Ovary (tissue), 10 donors: ENCODE measurements at places on chromosomes 7 and 10. TPM values are rescaled to one million over a fixed set of nuclear protein-coding genes. Genes with fewer than 3 reads are reported as not detected.

BMPR1A gene
- total RNA-seq, result 77.9 TPM

CPXM2 gene
- total RNA-seq, result 22.1 TPM

AMZ1 gene
- total RNA-seq, result 1.9 TPM

UFSP1 gene
- 3.7 TPM for total RNA-seq

NXPH1 gene
- total RNA-seq, result not detected

DNA sequence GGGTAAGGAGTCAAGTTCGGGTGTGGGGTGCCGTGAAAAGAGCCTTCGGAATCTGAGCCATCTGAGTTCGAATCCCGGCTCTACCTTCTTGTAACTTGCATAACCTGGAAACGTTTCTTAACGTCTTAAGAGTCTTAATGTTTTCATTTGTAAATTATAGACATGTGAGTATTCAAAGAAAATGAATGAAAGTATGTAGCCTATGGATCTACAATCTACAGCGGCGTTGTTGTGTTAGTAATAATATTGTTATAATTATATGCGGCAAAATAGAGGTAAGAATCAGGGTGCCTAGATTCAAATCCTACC, 559 bp downstream of the VTI1A start:
- no peaks in the 10 kb centered on the region for H3K27me3 ChIP-seq
- DNase-seq, result no peak
- peaks cover 5% of the 10 kb centered on the region for H3K4me1 ChIP-seq
- no peak overlapping the region for H3K27ac ChIP-seq

DNA sequence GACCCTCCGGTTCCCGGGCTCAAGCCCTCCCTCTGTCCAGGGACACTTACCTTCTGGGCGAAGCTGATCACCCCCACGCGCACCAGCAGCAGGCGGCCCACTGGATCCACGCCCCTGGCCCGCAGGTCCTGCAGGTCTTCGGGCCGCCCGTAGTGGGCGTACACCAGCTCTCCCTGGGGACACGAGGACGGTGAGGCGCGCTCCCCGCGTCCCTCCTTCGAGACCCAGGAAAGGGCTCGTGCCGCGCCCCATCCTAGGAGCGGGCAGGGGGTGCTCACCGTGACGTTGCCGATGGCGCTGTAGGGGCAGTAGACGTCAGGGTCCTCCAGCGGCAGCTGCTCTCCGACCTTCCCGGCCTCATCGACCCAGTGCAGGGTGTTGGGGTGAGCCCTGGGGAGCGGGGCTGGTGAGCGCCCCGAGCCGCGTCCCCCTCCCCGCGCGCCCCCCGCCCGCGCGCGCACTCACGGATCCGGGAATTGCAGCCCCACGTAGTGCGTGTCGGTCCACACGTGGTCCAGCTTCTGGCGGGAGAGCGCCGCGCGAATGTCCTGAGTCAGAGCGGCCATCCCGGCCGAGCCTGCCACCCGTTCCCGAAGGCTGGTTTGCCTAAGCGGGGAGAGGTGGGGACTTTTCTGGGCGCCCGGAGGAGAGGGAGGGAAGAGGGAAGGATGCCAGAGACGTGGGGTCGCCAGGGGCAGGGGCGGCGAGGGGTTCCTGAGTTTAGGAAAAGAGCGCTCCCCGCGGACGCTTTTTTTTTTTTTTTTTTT, 8.2 kb downstream of the TFR2 start:
- peak; percentile 49 for DNase-seq
- H3K27me3 ChIP-seq, result no peaks in the 10 kb centered on the region
- H3K4me3 ChIP-seq, result peak overlapping the region; percentile 1
- H3K27ac ChIP-seq, result no peak overlapping the region
- peaks cover 8% of the 10 kb centered on the region for H3K4me1 ChIP-seq

DNA sequence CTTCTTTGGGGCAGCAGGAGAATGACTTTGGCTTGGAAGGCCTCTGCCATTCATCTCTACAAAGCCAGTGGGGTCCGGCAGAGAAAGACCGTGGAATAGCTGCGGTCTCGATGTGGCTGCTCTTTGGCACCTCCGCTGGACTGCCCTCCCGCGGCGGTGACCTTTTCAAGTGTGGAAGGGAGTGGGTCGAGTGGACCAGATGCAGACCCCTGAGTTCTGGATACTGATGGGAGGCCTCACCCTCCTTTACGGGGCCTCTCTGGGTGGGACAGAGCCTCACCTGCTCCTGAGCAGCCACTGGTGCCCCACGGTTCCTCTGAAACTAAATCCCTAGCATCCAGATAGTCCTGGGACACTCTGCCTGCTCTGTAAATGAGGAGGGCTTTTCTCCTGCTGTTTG, 113.1 kb downstream of the NT5C2 start:
- no peaks in the 10 kb centered on the region for H3K27me3 ChIP-seq
- H3K4me3 ChIP-seq, result no peak overlapping the region
- H3K27ac ChIP-seq, result no peak overlapping the region
- H3K36me3 ChIP-seq, result no peaks in the 10 kb centered on the region
- H3K4me1 ChIP-seq, result peaks cover 4% of the 10 kb centered on the region

GRCh38 chr7:11232462-11232861, 258.8 kb downstream of the PHF14 start:
- H3K4me3 ChIP-seq, result no peak overlapping the region

DNA sequence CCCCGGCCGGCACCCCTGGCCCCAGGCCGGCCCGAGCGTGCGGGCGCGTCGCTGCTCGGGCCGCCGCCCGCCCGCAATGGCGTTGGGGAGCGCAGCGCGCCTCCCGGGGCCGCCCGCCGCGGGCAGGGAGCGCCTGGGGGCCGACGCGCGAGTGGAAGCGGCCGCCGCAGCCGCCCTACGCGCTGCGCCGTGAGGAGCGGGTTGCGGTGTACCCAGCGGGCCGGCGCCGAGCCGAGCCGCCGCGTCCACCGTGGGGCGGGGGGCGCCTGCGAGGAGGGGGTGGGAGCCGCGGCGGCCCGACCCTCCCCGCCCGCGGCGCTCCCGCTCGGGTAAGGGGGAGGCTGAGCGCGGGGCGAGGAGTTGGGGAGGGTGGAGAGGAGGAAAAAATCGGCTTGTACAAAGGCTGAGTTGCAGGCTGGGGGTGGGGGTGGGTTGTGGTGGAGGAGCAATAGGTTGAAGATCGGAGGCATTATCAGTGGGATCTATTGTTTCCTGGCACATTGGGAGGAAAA, 473 bp downstream of the PPP1R9A start:
- no peaks in the 10 kb centered on the region for H3K36me3 ChIP-seq
- H3K27ac ChIP-seq, result peak overlapping the region; percentile 66
- DNase-seq, result peak; percentile 37
- H3K4me1 ChIP-seq, result peaks cover 3% of the 10 kb centered on the region

DNA sequence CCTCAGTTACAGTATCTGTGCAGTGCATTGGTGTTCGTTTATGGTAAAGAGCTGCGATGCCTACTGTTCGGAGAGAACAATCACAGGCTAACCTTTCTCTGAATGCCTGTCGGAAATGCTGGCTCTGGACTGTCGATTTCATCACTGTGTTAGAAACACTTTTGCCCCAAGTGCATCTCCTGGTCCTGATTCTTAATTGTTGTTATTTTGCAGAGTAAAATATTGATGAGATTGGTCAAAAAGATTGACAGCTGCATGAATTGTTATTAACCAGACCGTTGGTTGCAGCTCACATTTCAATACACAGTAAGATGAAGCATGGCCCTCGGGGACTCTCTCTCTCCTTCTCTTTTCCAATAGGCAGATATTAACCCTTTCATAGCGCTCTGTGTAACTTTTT, 557.4 kb upstream of the ADARB2 start:
- H3K27me3 ChIP-seq, result no peaks in the 10 kb centered on the region
- no peak overlapping the region for H3K27ac ChIP-seq
- H3K36me3 ChIP-seq, result no peaks in the 10 kb centered on the region
- no peak overlapping the region for H3K4me3 ChIP-seq

- no peak for DNase-seq
- H3K27me3 ChIP-seq, result no peaks in the 10 kb centered on the region
- H3K4me1 ChIP-seq, result no peaks in the 10 kb centered on the region
- no peaks in the 10 kb centered on the region for H3K36me3 ChIP-seq
Observed at GRCh38 chr7:132551439-132551838, 24.8 kb downstream of the PLXNA4 start.

GRCh38 chr7:39712751-39713150, 89.4 kb downstream of the RALA start:
- no peaks in the 10 kb centered on the region for H3K4me1 ChIP-seq
- H3K36me3 ChIP-seq, result no peaks in the 10 kb centered on the region
- no peak overlapping the region for H3K27ac ChIP-seq
- no peak overlapping the region for H3K4me3 ChIP-seq
- no peak for DNase-seq

DNA sequence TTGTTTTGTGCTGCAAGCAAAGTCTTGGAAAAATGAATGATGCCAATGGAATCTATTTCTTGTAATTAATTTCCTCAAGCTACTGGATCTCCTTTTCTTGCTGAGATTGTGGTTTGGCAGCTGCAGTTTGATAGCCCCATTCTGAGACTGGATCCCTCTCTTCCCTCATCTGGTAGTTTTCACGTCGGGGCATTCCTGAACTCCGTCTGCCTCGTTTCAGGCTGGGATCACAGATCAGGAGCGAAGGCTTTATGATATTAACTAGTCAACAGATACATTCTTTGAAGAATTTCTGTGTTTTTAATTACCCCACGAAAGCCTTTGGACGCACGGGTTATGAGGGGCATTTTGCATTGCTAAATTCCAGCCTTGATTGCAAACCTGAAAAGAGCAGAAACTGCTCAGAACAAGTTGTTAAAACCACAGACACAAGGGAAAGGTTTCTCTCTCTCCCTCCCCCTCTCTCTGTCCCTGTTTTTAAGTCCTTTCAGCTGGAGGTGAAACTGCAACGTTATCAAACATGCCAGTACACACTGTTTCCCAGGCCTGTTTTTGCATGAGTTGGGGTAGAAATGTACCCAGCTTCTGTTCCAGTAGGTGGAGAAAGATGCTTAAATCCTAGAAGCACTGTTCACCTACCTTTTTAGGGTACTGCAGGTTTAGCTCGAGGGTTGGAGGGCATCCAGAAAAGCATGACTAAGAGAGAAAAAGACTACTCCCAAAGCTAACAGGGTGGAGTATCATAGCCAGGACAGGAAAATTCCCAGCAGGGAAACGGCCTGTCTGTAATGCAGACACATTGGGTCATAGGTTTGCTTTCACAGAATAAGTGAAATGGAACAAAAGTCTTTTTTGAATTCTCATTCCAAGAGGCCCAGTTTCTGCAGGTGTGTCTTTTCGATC, 124.3 kb downstream of the CUX1 start:
- peak; percentile 62 for DNase-seq
- H3K36me3 ChIP-seq, result no peaks in the 10 kb centered on the region
- H3K4me1 ChIP-seq, result peaks cover 21% of the 10 kb centered on the region
- no peaks in the 10 kb centered on the region for H3K27me3 ChIP-seq
- peak overlapping the region; percentile 58 for H3K27ac ChIP-seq
- H3K4me3 ChIP-seq, result no peak overlapping the region

DNA sequence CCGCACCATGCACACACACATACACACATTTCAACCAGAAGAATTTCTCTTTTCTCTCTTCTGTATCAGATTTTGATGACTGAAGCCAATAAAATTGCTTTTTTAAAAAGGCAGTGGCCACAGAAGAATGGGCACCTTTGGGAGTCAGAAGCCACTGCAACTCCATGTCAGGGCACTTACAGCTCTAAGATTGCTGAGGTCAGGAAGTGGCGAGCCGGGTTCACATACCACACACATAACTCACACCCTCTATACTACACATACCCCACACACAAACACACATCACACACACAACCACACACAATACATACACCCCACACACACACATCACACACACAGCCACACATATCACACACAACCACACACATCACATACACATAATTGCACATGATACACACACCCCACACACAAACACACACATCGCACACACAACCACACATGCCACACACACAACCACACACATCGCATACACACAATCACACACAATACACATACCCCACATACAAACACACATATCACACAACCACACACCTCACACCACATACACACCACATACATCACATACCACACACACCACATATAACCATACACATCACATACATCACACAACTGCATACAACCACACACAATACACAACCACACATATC, 31.2 kb downstream of the GPRIN2 start:
- H3K4me1 ChIP-seq, result peaks cover 13% of the 10 kb centered on the region
- H3K27me3 ChIP-seq, result no peaks in the 10 kb centered on the region
- H3K36me3 ChIP-seq, result no peaks in the 10 kb centered on the region
- DNase-seq, result no peak
- no peak overlapping the region for H3K27ac ChIP-seq
- H3K4me3 ChIP-seq, result no peak overlapping the region

GRCh38 chr10:107423903-107424302, 259.4 kb upstream of the SORCS1 start:
- no peaks in the 10 kb centered on the region for H3K27me3 ChIP-seq
- no peak overlapping the region for H3K27ac ChIP-seq
- H3K4me3 ChIP-seq, result no peak overlapping the region
- no peaks in the 10 kb centered on the region for H3K36me3 ChIP-seq
- H3K4me1 ChIP-seq, result no peaks in the 10 kb centered on the region

DNA sequence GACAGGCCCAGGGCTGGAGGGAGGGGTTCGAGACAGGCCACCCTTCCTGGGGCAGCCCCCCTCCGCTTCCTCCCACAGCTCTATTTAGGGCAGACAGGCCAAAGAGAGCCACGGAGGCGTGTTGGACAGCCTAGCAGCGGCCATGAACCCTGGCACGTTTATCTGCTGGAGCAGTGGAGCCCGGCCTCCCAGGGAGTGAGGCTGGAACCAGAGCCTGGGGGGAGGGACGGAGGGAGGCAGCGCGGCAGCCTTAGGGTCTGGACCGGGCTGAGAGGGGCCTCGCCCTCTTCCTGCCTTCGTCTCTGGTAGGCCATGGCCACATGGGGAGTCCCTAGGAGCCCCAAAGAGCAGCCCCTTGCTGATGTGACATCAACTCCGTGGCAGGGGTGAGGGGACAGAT, 17.1 kb downstream of the UNCX start:
- peaks cover 3% of the 10 kb centered on the region for H3K4me1 ChIP-seq
- H3K36me3 ChIP-seq, result no peaks in the 10 kb centered on the region
- peaks cover 17% of the 10 kb centered on the region for H3K27me3 ChIP-seq
- no peak overlapping the region for H3K4me3 ChIP-seq

- peak overlapping the region; percentile 12 for H3K27ac ChIP-seq
- no peak overlapping the region for H3K4me3 ChIP-seq
- H3K36me3 ChIP-seq, result no peaks in the 10 kb centered on the region
- peak; percentile 46 for DNase-seq
- H3K27me3 ChIP-seq, result no peaks in the 10 kb centered on the region
Observed at GRCh38 chr7:1466524-1467271, 7.4 kb upstream of the MICALL2 start.

DNA sequence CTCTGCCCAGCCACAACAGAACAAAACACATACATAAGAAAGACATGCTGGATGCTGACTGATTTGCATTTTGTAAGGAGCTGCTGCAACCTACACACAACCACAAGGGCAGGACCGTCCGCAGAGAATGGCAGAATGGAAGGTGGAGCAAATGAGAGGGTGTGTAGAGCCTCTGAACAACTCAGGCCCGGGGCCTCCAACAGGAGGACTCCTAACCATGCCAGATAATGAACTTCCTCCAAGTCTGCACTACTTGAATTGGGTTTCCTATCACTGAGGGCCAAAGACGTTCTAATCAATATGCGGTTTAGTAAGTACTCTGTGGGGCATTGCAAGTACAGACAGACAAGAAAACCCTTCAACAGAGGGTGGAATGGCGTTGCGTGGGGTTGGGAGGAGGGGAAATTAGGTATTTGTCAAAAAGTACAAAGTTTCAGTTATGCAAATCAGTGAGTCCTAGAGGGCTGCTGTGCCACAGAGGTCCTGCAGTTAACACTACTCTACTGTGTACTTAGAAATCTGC, 14.6 kb downstream of the VOPP1 start:
- H3K27me3 ChIP-seq, result no peaks in the 10 kb centered on the region
- H3K4me1 ChIP-seq, result peaks cover 2% of the 10 kb centered on the region
- DNase-seq, result no peak

GRCh38 chr7:65980478-65981250, 1.3 kb downstream of the GUSB start:
- no peaks in the 10 kb centered on the region for H3K27me3 ChIP-seq
- peaks cover 5% of the 10 kb centered on the region for H3K4me1 ChIP-seq
- DNase-seq, result no peak
- H3K36me3 ChIP-seq, result no peaks in the 10 kb centered on the region
- H3K27ac ChIP-seq, result no peak overlapping the region
